ENCODE measurements at places on chromosomes 1 and 21.

DNA sequence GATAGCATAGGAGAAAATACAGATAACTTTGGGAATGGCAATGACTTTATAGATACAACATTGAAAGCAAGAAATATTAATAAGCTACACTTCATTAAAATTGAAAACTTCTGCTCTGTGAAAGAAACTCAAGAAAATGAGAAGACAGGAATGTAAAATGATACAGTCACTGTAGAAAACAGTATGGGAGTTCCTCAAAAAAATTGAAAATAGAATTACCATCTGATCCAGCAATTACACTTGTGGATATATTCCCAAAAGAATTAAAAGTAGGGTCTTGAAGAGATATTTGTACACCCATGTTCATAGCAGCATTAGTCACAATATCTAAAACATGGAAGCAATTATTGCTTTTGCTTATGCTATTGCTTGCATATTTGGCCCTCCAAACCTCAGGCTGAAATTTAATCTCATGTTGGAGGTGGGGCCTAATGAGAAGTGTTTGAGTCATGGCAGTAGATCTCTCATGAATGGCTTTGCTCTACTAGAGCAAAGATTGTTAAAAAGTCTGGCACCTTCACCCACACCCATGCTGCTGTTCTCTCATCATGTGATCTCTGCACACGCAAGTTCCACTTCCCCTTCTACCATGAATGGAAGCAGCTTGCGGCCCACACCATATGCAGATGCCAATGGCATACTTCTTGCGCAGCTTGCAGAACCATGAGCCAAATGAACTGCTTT is 15.3 kb upstream of the AHCYL1 start:
- DNase-seq: no peak

- no peak for DNase-seq
Measured at GRCh38 chr1:30738715-30739559, 15.6 kb upstream of the MATN1 start.

GRCh38 chr1:188444526-188444925 is 1615.8 kb downstream of the PLA2G4A start:
- no peak for DNase-seq

DNA sequence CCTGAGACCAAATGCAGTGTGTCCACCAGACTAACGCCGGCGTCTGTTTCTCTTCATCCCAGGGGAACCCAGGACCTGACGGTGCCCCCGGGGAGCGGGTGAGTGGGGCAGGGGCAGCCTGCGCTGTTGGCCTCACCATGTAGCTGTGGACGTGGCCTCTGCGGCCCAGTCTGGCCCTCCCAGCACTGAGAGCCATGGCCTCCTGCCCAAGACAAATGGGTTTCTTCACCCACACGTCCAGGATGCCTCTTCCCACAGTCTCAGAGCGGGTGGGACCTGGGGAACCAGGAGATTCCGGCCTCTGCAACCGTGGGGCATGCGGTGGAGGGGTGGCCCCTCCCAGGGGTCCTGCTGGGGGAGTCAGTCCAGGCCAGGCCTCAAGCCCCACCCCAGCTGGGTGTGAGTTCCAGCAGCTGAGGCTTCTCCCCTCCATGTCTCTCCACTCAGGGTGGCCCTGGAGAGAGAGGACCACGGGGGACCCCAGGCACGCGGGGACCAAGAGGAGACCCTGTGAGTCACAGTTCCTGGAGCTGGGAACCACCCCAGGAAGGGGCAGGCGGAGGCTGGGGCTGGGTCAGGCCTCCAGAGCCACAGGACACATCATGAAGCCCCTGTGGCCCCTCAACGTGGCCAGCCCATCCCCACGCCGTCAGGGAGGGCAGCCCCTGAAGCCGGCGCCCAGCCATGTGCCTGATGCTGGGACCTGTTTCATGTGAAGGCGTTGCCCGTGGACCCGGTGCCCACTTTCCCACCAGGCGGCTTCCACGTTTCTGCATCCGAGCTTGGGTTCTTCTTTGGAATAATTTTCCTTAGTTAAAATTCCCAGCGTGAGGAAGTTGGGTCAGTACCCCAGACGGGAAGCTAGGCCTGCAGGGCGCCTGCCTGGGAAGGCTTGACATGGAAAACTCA is 11.0 kb downstream of the COL6A1 start:
- DNase-seq: no peak

DNA sequence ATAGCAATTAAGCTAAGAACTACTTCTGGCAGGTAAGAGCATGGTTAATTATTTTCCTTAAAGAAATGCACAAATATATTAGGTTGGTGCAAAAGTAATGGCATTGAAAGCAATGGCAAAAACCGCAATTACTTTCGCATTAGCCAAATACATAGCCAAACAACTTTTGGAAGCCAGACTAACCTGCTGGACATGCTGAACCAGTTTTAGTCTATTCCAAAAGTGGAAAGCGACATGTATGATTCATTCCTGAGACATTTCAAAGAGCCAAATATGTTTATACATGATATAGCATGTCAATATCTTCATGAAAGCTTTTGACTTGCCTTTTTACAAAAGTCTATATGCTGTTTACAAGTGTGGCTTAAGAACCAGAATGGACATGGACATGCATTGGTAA is 23.4 kb upstream of the DR1 start:
- no peak for DNase-seq

DNA sequence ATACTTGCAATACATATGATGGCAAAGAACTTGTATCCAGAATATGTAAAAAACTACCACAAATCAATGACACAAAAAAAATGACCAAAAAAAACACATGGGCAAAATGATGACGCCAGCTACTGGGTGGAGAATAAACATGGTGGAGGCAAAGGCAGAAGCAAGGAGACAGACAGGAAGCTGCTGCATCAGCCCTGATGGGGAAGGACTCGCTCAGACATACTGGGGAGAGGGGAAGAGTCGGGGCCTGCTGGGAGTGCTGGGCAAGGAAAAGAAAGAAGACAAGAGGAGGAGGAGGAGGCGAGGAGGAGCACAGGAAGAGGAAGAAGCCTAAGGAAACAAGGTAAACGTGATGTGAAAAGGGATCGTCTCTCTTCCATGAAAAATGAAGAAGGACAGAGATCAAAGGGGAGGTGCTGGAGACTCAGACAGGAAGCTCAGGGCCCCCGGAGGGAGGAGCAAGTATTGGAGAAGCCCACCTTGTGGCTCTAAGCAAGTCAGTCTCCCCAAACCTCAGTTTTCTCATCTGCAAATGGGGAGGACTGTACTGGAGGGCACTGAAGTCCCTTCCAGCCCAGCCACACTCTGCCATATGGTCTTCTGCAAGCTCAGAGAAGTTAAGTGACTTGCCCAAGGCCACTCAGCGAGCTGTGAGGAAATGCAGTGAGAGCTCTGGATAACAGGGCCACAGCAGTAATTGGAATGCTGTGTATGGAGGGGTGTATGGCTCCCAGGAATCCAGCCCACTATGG is 24.2 kb downstream of the OLFML2B start:
- DNase-seq: no peak

DNA sequence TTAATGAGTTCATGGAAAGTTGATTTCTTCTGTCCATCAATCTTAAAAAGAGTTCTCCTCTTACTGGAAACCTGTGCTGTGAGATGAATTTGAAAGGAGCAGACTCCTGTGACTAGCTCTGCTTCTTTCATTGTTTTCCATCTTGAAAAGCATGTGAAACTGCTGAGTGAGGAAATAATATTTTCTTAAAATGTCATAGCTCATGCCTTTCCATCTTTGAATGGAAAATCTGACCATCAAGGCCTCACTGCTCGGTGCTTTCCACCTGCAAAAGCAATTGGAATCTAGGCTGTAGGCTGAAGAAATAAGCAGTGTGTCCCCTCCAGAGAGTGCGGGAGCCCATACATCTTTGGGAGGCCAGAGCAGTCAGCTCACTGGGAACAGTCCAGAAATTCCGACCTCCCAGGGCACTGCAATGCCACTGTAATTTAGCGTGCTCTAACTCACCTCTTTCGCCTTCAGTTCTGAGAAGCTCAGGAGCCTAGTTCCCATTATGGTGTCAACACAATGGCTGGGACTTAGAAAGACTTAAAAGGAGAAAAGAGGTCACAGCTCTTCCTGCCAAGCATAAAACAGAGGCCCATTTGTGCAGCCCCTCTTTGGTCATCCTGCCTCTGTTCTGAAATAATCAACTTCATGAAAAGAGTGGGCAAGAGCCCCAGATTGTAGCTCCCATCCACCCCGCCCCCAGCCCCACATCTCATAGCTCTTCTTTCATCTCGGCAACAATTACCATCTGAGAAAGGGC is 50.4 kb upstream of the F3 start:
- DNase-seq: peak; percentile 72
